ENCODE measurements at places on chromosomes 2 and 18.

DNA sequence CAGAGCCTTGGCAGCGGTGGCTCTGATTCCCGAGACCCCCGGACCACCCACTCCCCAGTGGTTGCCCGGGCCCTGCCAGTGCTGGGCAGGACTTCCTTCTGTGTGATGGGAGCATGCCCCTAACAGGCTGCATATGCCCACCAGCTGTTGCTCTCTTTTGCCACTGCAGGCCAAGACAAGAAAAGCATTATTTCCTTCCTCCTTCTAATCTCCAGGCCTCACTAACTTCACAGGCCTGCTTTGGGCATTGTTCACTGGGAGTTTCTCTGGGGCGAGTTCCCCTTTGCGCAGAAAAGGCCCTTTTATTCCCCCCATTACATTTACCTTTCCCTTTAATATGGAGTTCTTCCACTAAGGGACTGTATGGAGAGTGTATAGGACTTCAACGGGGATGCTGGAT lies 249.1 kb upstream of the SIX2 start:
- no peak for DNase-seq

DNA sequence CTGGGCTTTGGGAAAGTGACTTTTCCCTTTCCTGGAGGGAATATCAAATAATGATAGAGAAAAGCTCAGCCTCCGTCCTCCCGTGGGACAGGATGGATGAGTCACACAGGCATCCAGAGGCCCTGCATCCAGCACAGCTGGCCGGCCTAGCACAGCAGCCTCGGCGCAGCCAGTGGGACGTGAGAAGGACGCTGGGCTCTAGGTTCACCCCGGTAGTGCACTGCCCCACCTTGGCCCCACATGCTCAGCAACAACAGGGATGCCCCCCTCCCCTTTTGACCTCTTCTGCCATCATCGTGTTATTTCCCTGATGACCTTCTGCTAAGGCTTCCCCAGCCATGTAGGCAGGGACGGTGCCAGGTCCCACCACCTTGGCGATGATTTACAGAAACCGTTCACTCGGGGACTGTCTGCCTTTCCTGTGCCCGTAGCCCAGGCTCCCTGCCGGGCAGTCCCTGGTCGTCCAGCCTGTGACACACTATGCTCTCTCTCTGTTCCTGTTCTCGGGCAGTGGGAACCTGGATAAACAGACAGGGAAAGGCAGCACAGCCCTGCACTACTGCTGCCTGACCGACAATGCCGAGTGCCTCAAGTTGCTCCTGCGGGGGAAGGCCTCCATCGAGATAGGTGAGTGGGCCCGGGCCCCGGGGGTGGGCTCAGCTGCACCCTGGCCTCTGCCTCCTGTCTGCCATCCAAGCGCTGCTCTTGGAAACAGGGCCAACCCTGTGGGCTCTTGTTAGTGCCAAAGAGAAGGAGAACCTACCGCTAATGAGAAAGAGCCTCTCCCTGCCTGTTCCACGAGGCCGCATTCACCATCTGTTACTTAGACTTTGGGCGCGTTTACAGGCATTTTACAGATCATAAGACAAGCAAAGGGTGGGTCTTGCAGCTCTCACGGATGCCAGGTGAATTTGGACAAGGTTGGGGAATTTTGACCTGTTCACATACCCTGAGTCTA lies 44.6 kb downstream of the ITGB1BP1 start:
- DNase-seq: peak; percentile 58

DNA sequence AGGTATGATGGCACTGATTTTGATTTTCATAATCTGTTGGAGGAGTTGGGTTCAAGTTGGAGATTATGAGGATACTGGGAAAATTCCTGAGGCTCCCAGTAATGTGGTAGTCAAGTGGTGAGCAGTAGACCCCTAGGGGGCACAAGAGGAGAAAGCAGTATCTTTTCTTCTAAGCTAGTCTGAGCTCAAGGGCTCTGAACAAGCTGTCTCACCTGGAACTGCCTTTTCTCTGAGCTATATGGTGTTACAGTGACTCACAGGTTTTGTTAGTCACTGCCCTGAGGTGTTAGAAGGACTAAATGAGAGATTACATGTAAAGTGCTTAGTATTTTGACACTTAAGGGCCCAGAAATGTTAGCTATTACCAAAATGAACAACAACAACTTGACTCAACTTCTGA lies 42.2 kb downstream of the CD302 start:
- DNase-seq: peak; percentile 44

- no peak for DNase-seq
Measured at GRCh38 chr2:46150445-46150955, 146.7 kb upstream of the EPAS1 start.

DNA sequence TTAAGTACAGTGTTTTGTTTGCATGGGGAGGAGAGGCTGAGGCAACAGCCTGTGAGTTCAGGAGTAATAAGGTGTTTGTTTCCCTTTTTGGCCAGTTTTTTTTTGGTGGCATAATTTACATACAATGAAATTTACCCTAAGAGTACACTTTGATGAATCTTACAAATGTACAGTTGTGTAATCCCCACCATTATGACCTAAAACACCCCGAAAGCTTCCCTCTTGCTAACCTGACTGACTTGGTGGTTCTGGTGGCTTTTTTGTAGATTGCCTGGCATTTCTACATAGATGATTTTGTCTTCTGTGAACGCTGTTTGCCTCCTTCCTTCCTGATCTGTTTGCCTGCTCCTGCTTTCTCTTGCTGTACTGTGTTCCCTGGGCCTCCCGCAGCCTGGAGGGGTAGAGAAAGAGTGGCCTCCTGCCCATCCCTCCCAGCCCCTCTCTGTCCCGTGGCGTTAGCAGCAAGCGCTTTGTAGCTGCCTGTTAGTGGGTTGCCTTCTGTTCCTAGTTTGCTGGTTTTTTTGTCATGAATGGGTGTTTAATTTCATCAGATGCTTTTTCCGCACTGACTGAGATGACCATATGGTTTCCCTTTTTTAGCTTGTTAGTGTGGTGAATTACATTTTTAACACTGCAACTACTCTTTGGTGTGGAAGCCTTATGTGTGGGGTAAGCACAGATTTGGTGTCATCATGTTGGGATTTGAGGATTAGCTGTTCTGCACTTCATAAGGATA lies 32.1 kb downstream of the ASAP2 start:
- DNase-seq: no peak

DNA sequence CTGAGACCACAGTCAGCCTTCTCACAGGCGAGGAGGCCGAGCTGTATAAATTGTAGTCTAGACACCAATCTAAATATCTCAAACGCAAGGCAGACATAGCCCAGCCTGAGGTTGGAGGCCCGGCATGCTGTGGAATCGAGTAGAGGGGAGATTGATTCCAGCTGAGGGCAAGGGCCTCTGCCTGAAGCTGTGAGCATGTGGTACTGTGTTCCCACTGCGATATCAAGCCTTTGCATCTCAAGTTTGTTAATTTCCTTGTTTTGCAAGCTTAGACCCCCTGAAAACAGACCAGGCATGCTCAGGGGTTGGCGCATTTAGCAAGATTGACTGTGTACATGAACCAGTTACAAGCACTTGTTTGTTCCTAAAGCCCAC lies 65.1 kb upstream of the FOSL2 start:
- no peak for DNase-seq

DNA sequence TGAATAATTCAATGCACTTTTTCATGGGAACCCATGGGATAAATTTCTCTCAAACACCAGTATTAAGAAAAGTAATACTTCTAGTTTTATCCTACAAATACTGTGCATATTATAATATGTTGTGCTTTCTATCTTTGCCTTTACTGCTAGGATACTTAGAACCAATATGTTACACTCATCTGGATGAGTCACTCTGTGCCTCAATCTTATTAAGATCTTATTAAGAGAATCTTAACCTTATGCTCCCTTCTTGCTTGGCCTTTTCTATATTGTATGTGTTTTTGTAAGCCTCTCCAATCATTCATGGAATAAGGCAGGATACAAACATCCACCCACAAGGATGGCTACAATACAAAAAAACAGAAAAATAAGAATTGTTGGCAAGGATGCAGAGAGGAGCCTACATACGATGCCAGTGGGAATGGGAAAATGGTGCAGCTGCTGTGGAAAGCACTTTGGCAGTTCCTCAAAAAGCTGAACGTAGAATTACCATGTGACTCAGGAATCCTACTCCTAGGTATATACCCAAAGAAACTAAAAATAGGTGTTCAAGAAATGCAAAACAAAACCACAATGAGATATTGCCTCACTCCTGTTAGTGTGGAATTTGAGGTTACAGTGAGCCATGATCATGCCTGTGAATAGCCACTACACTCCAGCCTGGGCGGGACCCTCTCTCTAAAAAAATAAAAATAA lies 10.7 kb upstream of the TWSG1 start:
- DNase-seq: no peak

DNA sequence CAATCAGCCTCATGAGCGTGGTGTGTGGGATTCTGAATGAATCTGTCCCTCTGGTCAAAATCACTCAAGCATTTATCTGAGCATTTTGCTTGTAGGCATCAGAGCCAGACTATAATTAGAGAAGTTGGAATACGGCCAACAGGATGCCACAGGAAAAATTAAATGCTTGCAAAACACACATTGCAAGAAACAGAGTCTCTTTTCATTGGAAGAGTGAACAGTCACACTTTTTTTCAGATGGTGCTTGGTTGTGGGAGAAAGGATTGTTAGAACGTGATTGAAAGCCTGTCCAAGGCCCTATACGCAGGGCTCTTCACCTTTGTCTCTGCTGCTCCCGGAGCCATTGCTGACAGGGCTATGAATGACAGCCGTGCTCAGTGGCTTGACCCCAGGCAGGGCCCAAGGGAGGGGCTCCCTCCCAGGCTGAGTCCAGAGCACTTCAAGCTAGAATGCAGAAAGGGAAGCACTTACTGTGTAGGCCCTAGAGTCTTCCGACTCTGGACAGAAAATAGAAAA lies 59.8 kb downstream of the SNTG2 start:
- no peak for DNase-seq

DNA sequence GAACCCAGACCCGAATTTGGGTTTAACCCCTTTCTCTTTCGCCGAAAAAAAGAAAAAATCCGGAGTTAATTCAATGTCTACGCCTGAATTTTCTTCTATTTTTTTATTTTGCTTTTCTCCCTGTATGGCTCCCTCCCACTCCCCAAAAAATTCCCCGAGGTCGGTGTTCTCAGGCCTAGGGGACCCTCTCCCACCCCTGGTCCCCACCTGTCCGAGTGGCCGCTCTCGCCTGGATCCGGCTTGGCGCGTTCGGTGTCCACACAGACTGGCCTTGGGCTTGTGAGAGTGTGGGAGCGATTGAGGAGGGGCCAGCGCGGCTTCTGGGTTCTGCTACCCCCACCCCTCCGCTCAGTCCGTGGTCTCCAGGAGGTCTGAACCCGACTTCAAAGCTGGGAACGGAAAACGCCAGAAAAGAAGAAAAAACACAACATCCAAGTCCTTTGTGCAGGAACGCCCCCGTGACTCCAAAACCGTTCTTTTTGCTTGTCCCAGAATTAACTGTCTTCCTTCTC lies 5.7 kb upstream of the EN1 start:
- DNase-seq: no peak

DNA sequence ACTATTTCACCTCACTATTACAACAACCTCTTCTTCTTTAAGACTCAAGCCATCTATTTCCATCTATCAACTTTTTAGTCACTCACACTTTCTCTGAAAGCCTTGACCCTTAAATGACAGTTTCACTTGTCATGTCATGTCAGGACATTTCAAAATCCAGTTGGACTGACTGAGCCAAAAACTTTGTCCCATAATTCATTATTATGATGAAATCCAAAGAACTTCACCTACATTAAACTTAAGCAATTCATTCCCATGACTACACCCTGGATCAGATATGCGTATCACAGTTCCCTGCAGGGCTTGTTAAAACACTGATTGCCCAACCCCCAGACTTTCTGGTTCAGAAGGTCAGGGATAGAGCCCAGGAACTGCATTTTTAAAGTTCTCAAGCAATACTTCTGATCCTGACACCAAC lies 26.5 kb downstream of the LDAH start:
- no peak for DNase-seq

DNA sequence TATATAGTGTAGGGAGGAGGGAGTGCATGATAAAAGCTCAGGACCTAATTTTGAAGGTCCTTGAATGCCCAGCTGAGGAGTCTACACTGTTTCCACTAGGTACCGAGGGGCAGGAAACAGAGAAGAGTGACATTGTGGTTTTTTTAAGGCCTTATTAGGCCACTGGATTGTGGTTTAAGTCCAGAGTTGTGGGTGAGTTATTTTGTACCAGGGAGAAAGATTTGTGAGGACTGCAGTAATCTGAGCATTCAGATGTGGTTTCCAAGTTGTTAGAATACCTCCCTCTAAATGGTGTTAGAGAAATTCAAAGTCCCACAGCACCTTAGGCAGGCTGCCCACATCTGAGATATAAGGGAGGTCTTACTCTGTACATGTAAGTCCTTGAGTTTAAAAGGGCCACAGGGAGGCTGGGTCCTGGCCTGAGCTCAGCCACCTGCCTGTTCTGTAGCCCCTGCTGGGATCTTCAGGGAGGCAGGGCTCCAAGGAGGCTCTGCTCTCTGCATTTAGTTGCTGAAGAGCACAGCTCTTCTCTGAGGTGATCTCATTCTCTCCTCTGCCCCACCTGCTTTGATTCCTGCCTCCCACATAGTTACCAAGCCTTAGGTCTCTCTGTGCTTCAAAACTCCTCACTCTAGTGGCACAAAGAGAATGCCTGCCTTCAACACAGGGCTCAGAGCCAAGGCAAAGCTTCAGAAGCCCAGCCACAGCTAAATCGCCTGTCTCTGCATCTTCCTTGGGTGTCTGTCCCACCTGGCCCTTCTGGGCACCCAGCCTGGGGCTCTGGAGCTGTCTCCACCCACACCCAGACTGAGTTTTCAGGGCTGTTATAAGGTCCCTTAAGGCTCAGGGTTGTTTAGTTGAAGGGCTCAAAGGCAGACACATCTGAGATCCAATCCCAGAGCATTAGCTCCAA lies 88.1 kb downstream of the VSNL1 start:
- no peak for DNase-seq

- DNase-seq: no peak
Measured at GRCh38 chr2:72933646-72934151, 16.4 kb downstream of the EMX1 start.

DNA sequence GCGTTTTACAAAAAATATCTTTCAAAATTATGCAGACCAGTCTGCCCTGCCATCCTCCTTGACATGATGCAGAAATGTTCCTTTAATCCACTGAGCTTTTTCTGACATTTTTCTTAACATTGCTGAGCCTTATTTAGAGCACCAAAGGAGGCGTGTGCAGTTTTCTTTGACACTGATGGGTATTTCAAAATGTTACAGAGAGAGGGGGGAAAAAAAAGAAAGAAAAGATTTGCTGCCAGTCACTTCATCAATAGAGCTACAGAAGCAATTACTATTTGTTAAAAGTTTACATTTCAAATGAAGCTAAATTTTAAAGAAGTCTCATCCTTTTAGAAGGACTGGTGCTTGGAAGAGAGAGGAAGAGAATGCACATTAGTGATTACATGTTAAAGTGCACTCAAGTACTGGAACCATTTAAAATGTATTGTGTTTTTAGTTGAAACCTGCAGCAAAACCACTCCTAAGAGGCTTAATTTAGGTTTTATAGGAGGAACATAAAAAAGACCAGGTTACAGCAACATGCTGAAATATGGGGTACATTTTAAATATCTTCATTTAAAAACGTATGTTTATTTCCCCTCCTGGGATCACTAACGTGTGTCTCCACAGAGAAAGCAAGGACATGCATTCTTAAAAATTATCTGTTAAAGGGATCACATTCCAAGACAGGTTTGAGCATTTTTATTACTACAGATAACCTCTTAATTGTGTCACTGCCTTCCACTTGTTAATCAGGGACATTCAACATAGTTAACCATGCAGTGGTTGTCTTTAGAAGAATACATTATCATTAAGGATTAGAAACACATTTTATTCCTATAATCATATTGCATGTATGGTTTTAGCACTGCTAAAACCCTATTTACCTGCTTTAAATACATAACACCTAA lies 258.4 kb downstream of the MEIS1 start:
- DNase-seq: no peak
